ENCODE measurements at places on chromosomes 7 and 10.

- no peak overlapping the region for H3K4me3 ChIP-seq
- no peaks in the 10 kb centered on the region for H3K27me3 ChIP-seq
- no peaks in the 10 kb centered on the region for H3K36me3 ChIP-seq
- no peak overlapping the region for H3K27ac ChIP-seq
- DNase-seq, result no peak
Measured at GRCh38 chr10:78619115-78619851, 449.5 kb upstream of the ZMIZ1 start.

DNA sequence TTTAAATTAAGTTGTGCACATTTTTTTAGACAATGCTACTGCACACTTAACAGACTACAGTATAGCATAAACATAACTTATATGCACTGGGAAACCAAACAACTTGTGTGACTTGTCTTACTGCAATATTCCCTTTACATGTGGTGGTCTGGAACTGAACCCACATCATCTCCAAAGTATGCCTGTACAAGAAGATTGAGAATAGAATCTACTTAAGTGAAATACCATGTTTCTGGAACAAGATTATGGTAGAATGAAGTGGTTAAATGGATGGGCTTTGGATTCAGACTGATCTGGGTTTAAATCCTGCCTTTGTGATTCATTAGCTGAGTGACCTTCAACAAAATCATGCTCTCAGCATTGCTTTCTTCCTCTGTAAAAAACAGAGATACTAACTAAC lies 30.7 kb downstream of the CUL2 start:
- no peak overlapping the region for H3K4me3 ChIP-seq
- no peak for DNase-seq
- no peak overlapping the region for H3K27ac ChIP-seq
- no peaks in the 10 kb centered on the region for H3K36me3 ChIP-seq
- no peaks in the 10 kb centered on the region for H3K27me3 ChIP-seq

DNA sequence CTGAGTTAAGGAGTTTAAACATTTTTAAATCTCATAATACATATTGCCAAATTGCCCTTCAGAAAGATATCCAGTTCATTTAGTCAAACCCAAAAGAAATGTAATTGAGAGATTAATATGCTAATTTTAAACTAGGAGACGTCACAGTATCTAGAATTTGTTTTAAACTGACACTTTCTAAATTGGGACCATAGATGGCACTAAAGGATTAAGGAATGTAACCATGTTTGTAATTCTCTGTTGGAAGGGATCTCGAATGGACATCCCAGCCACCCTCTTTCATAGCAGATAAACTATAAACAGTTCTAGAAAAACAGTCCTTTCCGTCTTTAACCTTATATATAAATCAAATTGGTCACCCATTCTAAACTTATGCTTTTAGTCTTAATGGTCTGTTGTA lies 30.0 kb upstream of the SAMD9L start:
- no peak overlapping the region for H3K4me3 ChIP-seq
- no peaks in the 10 kb centered on the region for H3K4me1 ChIP-seq
- H3K36me3 ChIP-seq, result no peaks in the 10 kb centered on the region
- DNase-seq, result no peak

DNA sequence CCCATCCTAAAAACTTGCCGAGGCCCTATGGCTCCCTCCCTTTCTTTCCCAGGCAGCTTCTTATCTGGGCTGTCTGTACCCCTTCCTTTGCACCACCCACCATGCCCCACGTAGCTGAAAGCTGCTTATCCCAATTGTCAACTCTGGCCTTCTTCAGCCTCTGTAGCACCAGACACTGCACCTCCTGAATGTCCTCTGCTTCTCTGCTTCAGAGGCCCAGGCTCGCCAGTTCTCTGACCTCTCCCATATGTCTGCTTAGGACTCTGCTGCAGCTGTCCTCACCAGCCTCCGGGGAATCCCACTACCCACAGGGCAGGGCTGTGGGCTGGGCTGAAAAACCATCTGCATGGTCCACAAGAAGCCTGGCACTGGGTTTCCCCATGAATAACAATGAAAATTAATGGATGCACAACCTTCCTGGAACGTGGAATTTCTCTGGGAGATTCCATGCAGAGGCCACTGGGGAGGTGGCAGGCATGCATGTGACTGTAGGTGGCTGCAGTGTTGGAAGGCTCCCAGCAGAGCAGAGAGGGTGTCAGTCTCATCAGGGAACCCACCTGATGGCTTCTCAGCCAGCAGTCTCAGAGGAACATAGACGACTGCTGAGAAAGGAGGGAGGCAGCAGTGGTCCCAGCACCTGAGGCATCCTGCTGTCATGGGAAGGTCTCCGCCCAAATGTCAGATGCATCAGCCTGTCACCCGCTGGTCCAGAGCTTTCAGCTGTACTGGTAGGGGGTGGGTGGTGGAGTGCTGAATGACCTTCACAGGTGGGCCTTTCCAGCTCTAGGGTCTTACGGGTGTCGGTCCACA lies 16.8 kb upstream of the SH2D4B start:
- H3K27me3 ChIP-seq, result no peaks in the 10 kb centered on the region
- H3K36me3 ChIP-seq, result peaks cover 1% of the 10 kb centered on the region
- no peaks in the 10 kb centered on the region for H3K4me1 ChIP-seq

DNA sequence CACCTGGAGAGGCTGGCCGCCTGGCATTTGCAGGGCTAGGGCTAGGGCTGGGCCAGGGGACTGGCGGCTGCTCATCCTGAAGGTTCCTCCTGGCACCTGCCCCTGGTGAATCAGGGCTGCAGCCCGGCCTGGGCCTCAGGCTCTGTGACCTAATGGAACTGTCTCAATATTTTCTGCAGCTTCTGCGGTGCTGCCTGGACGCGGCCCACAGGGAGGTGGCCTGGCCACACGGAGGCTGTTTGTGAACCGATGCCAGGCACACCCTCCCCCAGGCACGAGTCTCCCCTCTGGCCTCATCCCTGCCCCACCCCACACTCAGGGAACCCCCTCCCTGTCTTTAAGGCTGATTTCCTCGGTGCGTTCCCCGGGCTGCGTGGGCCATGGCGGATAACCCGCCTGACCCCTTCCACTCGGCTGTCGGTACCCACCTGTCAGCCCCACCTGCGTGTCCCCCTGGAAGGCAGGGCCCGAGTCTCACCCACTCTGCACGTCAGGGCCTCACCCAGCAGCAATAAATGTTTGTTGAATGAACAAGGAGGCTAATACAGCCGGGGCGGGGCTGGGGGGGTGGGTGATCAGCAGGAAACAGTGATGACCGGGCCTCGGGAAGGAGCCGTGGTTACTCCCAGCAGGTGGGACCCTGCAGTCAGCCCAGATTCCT lies 54.5 kb upstream of the DNAJB6 start:
- no peak overlapping the region for H3K4me3 ChIP-seq
- H3K4me1 ChIP-seq, result no peaks in the 10 kb centered on the region
- DNase-seq, result peak; percentile 58
- no peaks in the 10 kb centered on the region for H3K27me3 ChIP-seq
- no peak overlapping the region for H3K27ac ChIP-seq
- H3K36me3 ChIP-seq, result no peaks in the 10 kb centered on the region

- no peaks in the 10 kb centered on the region for H3K36me3 ChIP-seq
- H3K27ac ChIP-seq, result no peak overlapping the region
- no peak for DNase-seq
Measured at GRCh38 chr10:776772-777171, 87.3 kb upstream of the DIP2C start.

GRCh38 chr10:62079885-62080559 lies 178.5 kb downstream of the ARID5B start:
- H3K36me3 ChIP-seq, result no peaks in the 10 kb centered on the region
- no peak overlapping the region for H3K4me3 ChIP-seq
- H3K27me3 ChIP-seq, result no peaks in the 10 kb centered on the region

- peak; percentile 50 for DNase-seq
- H3K4me1 ChIP-seq, result peaks cover 3% of the 10 kb centered on the region
- H3K27ac ChIP-seq, result no peak overlapping the region
- no peaks in the 10 kb centered on the region for H3K36me3 ChIP-seq
Measured at GRCh38 chr10:60817398-60817805, 39.1 kb downstream of the CDK1 start.

GRCh38 chr10:104231784-104232612 lies at the start of gene CFAP43:
TSS of gene CFAP43 (minus strand) at chr10:104232364. CDS start at chr10:104232246, 118 bp downstream.
- H3K4me3 ChIP-seq, result peak within 1 kb of the TSS; percentile 76
- no peak within 1 kb of the TSS for H3K27ac ChIP-seq
- peak; percentile 98 for DNase-seq
- no peaks in the 10 kb centered on the region for H3K36me3 ChIP-seq
- peaks cover 2% of the 10 kb centered on the region for H3K4me1 ChIP-seq

DNA sequence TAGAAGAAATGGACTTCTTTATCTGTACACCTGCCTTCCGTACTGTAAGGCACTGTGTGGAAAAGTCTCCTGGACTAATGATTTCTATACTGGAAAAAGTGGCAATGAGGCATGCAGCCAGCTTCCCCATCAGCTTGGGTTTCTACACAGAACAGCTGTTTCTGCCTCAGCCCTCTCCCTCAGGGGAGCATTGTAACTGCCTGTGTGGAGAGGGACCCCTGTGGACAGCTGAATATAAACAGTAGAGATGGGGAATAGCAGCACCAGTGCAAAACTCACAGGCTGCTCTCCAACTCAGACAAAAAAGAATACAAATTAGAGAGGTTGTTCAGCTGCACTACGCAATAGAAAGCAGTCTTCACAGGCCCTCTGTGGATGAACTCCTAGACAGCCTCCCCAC lies 451.3 kb upstream of the MBL2 start:
- peak; percentile 53 for DNase-seq
- H3K4me1 ChIP-seq, result no peaks in the 10 kb centered on the region
- H3K27ac ChIP-seq, result no peak overlapping the region
- no peaks in the 10 kb centered on the region for H3K27me3 ChIP-seq

DNA sequence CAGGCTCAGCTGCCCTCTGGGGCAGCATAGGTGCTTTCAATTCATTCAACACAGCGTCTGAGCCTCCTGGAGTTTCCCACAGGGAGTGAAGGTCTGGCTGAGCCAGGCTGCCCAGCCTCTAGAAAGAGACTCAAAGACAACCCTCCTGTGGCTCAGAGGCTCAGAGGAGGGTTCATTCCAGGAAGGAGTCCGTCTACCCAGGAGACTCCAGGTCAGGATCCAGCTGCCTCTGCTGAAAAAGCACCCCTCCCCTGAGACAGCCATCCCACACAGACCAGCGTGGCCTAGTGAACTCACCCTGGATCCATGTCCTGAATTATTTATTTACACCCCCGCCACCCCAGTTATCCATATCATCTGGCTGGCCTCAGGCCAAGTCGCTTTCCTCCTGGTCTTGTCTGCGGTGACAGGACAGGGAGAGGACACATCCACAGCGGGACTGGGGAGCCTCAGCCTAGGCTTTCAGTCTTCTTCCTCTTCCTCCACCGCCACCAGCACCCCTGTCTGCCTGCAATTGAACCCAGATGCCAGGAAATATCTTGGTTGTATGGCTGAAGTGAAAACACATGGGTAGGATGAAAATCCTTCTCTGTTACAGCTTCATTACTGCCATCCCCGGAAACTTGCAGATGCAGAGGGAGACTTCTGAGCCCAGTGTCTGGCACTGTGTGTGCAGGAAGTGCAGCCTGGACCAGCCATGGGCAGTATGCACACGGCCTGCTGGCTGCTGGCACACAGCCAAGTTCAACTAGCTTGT lies 44.0 kb upstream of the COL13A1 start:
- H3K27me3 ChIP-seq, result no peaks in the 10 kb centered on the region
- no peaks in the 10 kb centered on the region for H3K4me1 ChIP-seq
- H3K36me3 ChIP-seq, result no peaks in the 10 kb centered on the region
- no peak overlapping the region for H3K27ac ChIP-seq
- DNase-seq, result no peak
- H3K4me3 ChIP-seq, result no peak overlapping the region

DNA sequence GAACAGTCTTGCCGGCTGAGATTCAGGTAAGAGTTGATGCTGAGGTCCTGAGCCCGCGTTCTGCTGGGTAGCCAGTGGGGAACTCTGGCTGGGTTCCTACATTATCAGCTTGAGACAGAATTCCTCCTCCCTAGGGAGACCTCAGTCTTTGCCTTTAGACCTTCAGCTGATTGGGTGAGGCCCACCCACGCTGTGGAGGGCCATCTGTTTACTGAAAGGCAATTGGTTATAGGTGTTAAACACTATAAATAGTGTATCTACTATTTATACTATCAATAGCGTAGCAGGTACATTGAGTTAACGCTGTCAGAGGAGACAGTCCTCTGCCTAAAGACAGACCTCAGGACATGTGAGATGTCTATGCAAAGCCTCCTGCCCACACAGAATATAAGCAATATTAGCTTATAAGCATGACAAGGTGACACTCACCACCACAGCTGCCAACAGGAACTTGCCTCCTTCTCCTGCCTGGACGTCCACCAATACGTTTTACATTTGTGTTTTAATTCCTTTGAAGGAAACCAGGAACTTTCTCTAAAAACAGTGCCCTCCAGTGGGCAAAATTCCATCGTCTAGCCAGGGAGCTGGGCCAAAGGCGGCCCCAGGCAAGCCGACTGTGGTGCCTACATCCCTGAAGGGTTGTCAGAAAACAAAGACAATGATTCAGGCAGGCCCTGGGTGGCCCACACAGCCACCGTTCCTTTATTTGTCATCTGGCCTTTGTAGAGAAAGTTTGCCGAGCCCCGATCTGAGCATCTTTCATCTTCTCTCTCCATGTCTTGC lies 58.8 kb downstream of the INSIG1 start:
- DNase-seq, result peak; percentile 65
- no peaks in the 10 kb centered on the region for H3K36me3 ChIP-seq
- no peaks in the 10 kb centered on the region for H3K27me3 ChIP-seq

- no peak overlapping the region for H3K27ac ChIP-seq
- DNase-seq, result no peak
- no peaks in the 10 kb centered on the region for H3K27me3 ChIP-seq
- no peaks in the 10 kb centered on the region for H3K36me3 ChIP-seq
Measured at GRCh38 chr7:155725006-155725355, 80.5 kb downstream of the RBM33 start.

- no peak overlapping the region for H3K4me3 ChIP-seq
- no peaks in the 10 kb centered on the region for H3K27me3 ChIP-seq
- no peaks in the 10 kb centered on the region for H3K36me3 ChIP-seq
- no peak overlapping the region for H3K27ac ChIP-seq
- H3K4me1 ChIP-seq, result no peaks in the 10 kb centered on the region
- DNase-seq, result no peak
Measured at GRCh38 chr7:112821345-112821744, 31.2 kb upstream of the TMEM168 start.

DNA sequence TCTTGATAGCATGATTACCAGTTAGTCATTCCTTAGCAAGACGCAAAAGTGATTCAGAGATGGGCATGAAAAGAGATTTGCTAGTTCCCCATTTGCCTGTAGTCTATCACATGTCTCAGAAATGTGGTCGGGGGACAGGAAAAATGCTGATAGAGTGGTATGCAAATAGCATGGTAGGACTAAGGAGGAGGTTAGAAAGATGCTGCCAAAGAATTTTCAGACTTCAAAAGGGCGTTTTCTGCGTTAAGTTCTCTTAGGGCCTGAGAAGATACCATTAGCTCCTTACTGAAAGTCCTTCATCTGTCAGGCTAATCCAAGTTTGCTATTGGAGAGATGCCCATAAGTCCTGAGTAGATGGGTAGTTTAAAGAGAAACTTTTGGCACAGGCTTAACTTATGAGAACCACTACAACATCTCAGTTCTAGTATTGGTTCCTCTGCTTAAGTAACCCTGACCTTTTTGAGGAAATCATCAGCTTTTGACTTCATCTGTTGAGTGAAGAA lies 2.7 kb downstream of the CALD1 start:
- peaks cover 11% of the 10 kb centered on the region for H3K4me1 ChIP-seq
- DNase-seq, result peak; percentile 63
- H3K4me3 ChIP-seq, result no peak overlapping the region
- H3K27ac ChIP-seq, result no peak overlapping the region

All from mesendoderm (in vitro differentiated cells).